ENCODE measurements at places on chromosomes 5 and 9.

DNA sequence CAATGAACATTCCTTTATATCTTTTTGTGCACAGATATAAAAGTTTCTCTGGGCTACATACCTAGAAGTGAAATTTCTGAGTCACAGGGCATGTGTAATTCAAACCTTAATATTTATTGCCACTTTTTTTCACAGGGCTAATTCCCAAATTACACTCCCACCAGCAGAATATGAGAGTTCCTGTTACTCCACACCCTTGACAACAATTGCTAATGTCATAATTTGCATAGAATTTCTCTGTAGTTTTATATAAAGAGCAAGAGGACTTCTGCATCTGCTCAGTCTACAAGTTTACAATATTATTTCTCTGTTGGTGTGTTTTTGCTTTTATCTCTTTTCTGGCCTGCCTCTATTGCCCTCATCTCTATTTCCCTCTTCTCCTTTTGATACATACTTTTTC lies 518.5 kb downstream of the ZNF608 start:
- no peak for DNase-seq

GRCh38 chr9:88143179-88143578 lies 4.9 kb upstream of the SPATA31C2 start:
- no peak for DNase-seq

- DNase-seq: no peak
Observed at GRCh38 chr5:154320224-154321089, 125.3 kb upstream of the SAP30L start.

- DNase-seq: no peak
Observed at GRCh38 chr5:121432-121831, 29.5 kb downstream of the PLEKHG4B start.

DNA sequence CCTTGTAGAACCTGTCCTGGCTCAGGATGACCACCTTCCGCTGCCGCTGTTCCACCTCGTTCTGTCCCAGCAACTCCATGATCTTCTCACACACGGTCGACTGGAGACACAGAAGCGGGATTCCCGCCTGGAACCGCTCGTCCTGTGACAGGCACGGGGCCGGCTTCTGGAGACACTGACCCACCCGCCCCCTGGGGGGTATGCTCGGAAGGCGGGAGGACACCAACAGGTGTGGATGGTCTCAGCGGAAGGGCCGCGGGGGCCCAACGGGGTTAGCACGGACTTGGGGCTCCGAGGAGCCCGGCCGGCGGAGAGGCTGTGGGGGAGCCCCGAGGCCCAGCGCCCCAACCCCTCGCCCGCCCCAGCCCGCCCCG lies 530 bp downstream of the UCK1 start:
- no peak for DNase-seq

- DNase-seq: no peak
Observed at GRCh38 chr5:173764332-173765028, 123.7 kb upstream of the CPEB4 start.

GRCh38 chr9:21989440-21990189 lies 4.6 kb downstream of the CDKN2A start:
- no peak for DNase-seq

- DNase-seq: no peak
Observed at GRCh38 chr5:122384739-122385235, 72.8 kb downstream of the SNCAIP start.

- DNase-seq: no peak
Observed at GRCh38 chr9:72156586-72156985, 7.3 kb downstream of the GDA start.

DNA sequence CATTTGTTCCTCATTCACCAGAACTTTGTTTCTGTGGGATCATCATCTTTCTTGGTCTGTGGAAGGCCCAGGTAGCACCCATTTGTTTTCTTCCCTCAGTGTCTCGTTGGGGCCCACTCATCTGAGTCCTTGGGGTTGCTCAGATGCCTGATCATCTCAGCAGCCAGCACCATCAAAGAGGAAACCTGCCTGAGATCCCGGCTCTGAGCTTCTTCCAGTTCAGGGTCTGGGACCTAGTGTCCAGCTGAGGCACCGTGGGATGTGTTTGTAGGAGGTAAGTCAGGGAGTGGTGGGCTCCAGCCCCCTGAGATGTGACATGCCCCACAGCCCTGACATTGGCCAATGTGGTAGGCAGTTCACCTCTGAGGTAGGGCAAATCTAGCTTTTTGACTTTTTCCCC lies 9.4 kb upstream of the CD180 start:
- DNase-seq: no peak

- no peak for DNase-seq
Observed at GRCh38 chr9:131522257-131523085, 8.6 kb downstream of the UCK1 start.

GRCh38 chr5:135482381-135482933 lies 30.3 kb upstream of the TIFAB start:
- no peak for DNase-seq

DNA sequence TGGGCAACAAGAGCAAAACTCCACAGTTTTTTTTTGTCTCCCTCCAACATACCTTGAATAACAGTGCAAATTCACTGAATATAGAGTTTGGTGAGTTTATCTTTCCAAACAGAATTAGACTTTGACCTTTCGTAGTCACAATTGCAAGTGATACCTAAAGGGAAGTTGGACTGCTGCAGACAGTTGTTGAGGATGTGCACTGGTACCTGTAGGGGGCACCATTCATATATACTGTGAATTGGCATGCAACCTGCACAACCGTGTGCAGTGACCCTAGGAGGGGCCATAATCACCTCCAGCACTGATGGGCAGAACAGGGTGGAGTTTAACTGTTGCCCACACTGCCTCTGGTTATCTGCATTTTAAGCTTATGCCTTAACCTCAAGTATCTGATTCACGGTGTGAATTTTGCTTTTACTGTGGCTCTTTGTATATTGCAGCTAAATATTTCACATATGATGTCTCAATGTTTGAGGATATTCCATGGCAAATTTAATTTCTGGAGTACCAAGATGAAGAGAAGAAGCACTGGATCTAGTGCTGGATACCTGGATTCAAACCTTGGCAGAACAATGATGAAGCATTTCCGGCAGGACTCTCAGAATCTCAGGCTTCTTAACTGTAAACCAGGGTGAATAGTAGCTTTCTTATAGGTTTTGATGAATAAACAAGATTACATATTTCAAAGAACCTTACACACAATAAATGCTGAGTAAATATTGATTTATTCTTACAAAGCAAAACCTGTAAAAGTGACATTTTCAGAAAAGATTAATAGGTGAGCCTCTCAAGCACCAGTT lies 144.3 kb downstream of the ACTBL2 start:
- DNase-seq: no peak

DNA sequence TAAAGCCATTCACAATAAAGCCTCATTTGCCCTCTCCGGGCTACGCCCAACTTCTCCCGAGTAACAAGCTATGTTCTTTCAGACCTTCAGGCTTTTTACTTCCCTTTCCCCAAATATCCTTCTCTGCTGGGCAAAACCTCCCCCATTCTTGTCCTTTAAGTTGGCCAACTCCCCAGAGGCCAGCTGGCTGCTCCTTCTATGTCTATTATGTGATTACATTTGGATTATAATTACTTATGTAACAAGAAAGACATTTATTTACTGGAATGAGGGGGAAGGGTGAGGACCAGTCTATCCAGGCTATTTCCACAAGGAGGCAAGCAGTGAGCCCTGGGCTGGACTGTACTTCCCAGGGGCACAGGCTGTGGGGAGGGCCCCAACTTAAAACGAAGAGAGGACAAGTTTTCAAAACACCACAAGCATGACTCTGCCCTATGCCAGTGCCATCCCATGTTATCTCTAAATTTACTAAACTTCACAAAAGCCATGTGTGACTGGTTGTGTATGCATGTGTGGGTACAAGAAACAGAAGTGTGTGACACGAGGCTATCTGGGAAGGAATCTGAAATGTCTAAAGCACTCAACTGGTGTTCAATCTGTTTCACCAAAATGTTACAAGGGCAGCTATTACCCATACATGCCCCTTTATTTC lies 84.5 kb downstream of the GNAQ start:
- no peak for DNase-seq

- no peak for DNase-seq
Observed at GRCh38 chr5:120174089-120174488, 290.0 kb upstream of the PRR16 start.

DNA sequence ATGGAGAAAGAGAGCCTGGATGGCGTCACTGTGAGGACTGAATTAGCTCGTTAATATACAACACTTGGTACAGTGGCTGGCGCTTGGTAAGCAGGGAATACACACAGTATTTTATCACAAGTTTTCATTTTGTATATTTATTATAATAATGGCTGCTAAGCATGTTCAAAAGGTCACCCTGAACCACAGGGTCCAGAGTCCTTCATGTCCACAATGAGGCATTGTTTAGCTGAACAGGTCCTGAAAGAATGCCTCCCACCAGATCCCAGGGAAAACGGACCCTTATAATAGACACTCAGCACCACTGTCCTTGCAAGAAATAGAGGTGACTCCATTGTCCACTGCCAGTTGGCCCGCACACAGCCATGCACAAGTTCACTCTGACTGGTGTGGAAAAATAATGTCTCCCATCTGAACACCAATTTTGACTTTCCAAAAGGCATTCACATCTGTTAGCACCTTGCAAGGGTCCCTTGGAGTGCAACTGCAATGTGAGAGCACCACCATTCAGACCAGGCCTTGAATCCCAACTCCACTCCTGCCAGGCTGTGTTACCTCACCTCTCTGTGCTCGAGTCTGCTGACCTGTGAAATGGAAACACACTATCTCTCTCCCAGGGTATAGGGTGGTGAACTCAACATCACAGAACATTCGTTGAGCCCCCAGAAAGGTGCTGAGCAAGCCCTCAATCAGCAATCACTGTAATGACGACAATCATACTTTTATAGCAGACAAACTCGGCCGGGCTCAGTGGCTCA lies 3.9 kb downstream of the VDAC1 start:
- DNase-seq: no peak

GRCh38 chr9:36040271-36040925 lies 3.7 kb downstream of the RECK start:
- no peak for DNase-seq

GRCh38 chr5:132420706-132421272 lies 51.3 kb downstream of the SLC22A5 start:
- DNase-seq: no peak

- no peak for DNase-seq
Observed at GRCh38 chr9:98363644-98364043, 108.2 kb upstream of the TBC1D2 start.

DNA sequence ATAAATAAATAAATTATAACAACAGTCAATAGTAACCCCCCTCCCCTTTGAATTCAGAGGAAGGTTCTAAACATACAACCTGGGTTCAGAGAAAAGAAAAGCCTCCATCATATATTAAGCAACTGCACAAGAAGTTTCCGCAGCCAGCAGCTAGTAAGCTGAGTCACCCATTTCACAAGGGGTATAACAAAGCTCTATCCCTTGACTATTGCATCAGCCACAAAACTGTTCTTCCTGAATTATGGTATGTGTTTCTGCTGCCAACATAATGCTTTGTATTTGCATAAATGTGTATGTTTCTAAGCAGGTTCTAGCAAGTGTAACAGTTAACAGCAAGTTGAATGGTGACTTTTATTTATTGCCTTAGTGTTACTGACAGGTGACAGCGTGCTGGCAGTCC lies 6.8 kb upstream of the CEP120 start:
- no peak for DNase-seq

GRCh38 chr5:82636591-82636990 lies 358.4 kb upstream of the RPS23 start:
- no peak for DNase-seq

DNA sequence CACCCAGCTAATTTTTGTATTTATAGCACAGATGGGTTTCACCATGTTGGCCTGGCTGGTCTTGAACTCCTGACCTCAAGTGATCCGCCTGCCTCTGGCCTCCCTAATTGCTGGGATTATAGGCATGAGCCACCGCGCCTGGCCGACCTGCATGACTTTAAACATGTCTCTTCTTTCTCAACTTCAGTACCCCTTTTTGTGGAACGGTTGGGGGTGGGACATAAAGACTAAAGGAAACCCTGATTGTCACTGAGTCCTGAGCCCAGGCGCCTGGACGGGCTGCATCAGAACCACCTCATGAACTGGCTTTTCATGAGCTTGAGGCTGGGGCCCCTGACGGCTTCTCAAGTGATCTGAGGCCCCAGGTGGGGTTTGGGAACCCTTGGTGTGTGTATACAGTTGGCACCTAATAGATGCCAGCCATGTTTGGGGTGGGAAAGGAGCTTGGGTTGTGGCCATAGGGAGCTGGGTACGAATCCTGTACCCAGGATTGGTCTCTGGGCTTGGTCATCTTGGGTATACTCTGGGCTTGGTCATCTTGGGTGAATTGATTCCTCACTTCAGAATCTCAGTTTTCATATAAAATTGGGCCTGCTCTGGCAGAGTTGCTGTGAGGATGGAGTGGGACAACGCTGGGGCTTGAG lies 2.2 kb downstream of the GRK6 start:
- DNase-seq: no peak

DNA sequence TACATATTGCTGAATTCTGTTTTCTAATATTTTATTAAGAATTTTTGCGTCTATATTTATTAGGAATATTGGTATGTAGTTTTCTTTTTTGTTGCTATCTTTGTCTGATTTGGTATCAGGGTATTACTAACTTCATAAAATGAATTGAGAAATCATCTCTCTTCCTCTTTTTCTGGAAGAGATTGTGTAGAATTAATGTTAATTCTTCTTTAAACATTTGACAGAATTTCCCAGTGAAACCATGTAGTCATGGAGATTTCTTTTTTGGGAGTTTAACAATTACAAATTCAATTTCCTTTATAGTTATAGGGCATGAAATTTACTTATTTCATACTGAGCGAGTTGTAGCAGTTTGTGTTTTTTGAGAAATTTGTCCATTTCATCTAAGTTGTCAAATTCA lies 3.3 kb upstream of the FAM170A start:
- DNase-seq: no peak

- DNase-seq: no peak
Observed at GRCh38 chr5:171580502-171581265, 161.2 kb downstream of the FGF18 start.

GRCh38 chr9:19229595-19230354 lies 718 bp upstream of the DENND4C start:
- DNase-seq: peak; percentile 56

DNA sequence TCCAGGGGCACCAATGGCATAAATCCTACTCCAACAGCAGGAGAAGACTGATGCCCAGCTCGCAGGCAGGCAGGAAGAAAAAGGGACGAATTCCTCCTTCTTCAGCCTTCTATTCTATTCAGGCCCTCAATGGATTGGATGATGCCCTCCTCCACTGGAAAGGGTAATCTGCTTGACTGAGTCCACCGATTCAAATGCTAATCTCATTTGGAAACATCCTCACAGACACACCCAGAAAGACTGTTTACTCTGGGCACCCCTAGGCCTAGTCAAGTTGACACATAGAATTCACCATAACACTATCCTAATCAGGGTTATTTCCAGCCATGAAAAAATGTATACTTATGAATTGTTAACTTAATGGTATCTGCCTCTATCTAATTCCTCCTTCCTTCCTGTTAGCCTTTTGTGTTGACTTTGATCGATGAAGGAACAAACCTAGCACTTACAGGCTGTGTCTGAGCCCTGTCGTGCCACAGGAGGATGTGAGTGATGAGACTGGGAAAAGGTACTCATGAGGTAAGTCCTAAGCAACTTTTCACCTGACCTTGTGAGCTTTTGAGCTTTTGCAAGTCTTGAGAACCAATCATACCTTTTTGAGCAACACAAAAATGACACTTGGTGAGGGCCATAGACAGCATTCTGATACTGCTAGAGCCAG lies 36.5 kb downstream of the FOXD1 start:
- DNase-seq: no peak
